ENCODE measurements at places on chromosomes 7 and 10.

GRCh38 chr7:151423936-151424335 is 14.1 kb upstream of the WDR86 start:
- no peak for DNase-seq

GRCh38 chr10:69929575-69929974 is 123.1 kb upstream of the MACROH2A2 start:
- DNase-seq = no peak

DNA sequence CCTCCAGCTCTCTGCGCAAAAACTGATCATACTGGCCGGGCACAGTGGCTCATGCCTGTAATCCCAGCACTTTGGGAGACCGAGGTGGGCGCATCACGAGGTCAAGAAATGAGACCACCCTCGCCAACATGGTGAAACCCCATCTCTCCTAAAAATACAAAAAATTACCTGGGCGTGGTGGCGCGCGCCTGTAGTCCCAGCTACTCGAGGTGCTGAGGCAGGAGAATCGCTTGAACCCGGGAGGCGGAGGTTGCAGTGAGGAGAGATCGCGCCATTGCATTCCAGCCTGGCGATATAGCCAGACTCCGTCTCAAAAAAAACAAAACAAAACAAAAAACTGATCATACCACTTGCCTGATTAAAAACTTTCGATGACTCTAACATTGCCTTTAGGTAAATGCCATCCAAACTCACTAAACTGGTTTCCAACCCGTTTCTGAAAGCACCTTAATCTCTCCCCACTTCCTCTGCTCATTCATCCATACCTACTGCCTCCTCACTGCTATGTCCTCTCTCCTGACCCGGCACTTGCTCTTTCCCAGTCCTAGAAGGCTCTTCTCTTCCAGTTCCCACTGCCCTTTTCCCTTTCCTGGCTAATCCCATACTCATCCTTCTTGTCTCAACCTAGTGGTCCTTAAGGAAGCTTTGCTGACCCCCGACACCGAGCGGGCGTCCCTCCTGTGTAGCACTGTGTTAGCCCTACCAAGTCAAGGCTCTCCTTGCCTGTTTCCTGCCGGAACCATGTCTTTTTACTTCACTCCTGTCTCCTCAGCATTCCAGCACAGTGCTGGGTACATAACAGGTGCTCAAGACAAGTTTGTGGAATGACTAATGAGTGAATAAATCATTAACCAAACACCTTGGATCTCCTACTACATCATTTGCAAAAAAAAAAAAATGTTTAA is 686 bp upstream of the MIOS start:
- DNase-seq = no peak

GRCh38 chr10:104250371-104250770 is 4.3 kb upstream of the GSTO1 start:
- no peak for DNase-seq

GRCh38 chr7:33339074-33339790 is 209.9 kb downstream of the BBS9 start:
- no peak for DNase-seq

- no peak for DNase-seq
These were observed 14.2 kb downstream of the TFAM start for GRCh38 chr10:58399410-58399809.

All from activated gamma-delta T cell (primary cell).